CD4-positive, alpha-beta T cell treated with Interleukin-15 for 1 hour (primary cell): ENCODE measurements at places on chromosomes 16 and 17.
A peak's percentile ranks its signal among the peaks of the same experiment; 100 is the strongest.

- DNase-seq, result no peak
Measured at GRCh38 chr16:27492588-27492979, 57.1 kb downstream of the GTF3C1 start.

DNA sequence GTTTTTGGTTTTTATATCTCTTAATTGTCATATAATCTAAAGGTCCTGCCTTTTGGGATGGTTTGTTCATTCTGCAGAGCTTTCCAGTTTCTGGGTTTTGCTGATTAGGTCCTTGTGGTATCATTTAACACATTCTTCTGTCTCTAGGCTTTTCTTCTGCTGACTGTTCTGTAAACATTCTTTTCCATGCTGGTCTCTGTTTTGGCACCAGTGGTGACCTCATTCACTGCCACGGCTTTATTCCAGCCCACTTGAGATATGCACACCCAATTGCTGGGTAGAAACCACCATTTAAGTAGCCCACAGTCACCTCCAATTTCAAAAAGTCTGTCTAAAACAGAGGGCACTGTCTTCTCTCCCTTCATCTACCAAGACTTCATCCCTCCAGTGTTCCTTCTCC, 31.1 kb upstream of the COX10 start:
- no peak for DNase-seq

- no peak for DNase-seq
Measured at GRCh38 chr17:15319452-15320010, 21.9 kb downstream of the TEKT3 start.

DNA sequence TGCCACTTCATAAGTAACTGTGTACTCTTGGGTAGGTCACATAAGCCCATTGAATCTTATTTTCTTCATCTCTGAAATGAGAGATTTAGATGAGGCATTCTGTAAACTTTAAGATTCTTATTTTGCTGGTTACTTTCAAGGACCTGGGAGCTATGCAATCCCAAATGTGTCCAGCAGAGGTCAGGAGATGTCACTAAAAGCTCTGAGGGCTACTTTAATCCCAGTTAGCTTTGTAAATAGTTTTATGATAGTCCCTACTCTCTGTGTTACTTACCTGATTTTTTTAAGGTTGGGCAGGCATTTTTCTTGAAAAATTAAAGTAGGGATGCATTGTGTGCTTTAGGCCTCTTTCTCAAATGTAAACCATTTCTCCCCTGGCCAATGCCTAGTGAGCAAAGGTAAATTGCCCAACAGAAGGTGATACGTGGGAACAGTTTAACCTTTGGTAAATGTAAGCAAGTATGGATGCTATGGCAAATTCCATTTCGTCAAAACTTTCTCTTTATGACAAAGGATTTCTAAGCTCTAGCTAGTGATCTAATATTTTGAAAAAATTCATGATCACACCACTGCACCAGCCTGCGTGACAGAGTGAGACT, 57.1 kb upstream of the WSB1 start:
- DNase-seq, result peak; percentile 64

- no peak for DNase-seq
Measured at GRCh38 chr16:88421301-88421700, 31.8 kb upstream of the ZFPM1 start.

DNA sequence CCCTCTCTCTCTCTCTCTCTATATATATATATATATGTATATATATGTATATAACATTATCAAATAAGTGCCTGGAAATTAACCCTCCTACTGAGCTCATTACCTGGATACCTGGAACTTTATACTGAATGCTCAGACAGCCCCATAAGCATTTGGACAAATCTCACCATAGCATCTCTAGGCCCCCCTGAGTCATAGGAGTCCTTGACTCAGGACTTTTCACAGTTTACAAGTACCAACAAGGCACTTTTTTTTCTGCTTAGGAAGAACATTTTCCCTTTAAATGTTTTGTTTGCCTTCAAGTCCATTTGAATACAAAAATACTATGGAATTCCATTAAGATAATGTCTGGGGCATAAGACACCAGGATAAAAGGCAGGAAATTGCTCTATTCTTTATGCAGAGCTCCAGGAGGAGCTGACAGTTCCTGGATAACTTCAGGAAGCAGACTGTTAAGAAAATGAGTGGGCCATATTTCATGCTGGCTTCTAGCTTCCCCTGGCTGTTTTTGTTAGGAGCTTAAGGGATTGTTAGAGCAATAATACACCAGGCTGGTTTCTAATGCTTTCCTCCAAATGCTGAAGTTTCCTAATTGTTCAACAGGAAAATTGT, 171.7 kb upstream of the ASIC2 start:
- DNase-seq, result no peak

GRCh38 chr17:27513849-27514248, 57.6 kb downstream of the KSR1 start:
- DNase-seq, result no peak

DNA sequence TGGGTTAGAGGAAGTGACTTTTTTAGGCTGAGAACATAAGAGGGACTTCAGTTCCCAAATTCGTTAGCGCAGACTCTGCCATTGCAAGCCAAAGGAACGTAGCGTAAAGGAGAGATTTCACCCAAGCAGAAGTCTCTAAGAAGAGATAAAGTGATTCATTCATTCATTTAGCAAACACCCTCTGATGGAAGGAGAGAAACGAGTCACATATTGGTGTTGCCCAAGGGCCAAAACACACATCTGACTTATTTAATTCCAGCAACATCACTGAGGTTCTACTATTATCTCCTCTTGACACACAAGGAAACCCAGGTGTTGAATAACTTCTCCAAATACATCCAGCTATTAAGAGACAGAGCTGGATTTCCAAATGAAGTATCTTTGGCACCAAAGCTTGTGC, 85.7 kb upstream of the CACNG3 start:
- DNase-seq, result no peak
